ENCODE measurements at places on chromosomes 16 and 17. TPM values are rescaled to one million over a fixed set of nuclear protein-coding genes. Genes with fewer than 3 reads are reported as not detected.

The MPV17L gene
- polyA plus RNA-seq: 0.17 TPM

The SYT17 gene
- not detected for polyA plus RNA-seq

The SLC47A1 gene
- polyA plus RNA-seq: 0.29 TPM

The MT1X gene
- polyA plus RNA-seq: 181 TPM

The PLD6 gene
- polyA plus RNA-seq: 6.9 TPM

- no peaks in the 10 kb centered on the region for H3K36me3 ChIP-seq
- H3K27ac ChIP-seq: no peak overlapping the region
- peaks cover 5% of the 10 kb centered on the region for H3K4me1 ChIP-seq
- no peak for DNase-seq
- H3K4me3 ChIP-seq: peak overlapping the region; percentile 34
These were observed 11.1 kb downstream of the PIMREG start for GRCh38 chr17:6455321-6455705.

DNA sequence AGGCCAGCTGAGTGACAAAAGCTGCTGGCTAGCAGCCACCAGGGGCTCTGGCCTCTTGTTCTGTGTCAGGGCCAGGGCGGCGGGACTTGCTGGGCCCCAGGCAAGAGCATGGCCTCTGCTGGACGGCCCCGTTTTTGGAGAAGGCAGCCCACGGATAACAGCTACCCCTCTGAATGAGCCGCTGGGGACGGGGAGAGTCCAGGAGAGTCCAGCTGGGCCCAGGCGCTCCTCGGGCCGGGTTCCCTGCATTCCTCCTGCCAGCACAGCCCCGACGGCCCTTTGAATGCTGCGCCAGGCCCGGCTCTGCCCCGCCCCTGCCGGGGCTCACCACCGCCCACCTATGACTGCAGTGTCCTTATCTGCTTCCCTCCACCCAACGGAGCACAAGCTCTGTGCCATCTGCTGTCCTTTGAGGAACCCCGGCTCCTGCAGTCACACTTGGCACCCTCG is 33.4 kb downstream of the SLC7A5 start:
- H3K27me3 ChIP-seq: no peaks in the 10 kb centered on the region
- H3K4me1 ChIP-seq: no peaks in the 10 kb centered on the region

DNA sequence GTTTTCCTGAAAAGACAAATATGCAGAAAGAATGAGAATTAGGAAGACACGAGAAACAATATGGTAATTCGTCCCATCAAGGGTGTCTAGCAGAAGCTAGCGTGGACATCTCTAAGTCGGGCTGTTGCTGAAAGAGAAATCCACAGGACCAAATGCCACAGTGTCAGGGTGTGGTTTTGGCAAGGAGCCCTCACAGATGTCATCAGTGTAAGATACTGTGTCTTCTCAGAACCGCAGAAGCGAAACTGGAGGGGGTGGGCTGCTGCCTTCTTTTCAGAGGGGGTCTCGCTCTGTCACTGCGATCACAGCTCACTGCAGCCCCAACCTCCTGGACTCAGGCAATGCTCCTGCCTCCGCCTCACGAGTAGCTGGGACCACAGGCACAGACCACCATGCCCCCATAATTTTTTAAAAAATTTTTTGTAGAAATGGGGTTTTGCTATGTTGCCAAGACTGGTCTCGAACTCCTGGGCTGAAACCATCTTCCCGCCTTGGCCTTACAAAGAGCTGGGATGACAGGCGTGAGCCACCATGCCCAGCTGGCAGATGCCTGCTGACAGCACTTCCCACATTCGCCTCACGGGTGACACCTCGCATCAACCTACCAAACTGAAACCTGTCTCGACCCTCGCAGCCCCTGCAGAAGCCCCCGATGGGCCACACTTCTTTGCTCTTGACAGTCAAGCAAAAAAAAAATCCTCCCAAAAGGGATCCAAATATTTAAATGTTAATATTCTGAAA is 26.2 kb downstream of the TRAP1 start:
- H3K27me3 ChIP-seq: no peaks in the 10 kb centered on the region
- DNase-seq: no peak
- H3K4me1 ChIP-seq: peaks cover 6% of the 10 kb centered on the region
- no peak overlapping the region for H3K27ac ChIP-seq
- H3K4me3 ChIP-seq: no peak overlapping the region
- H3K36me3 ChIP-seq: peaks cover 4% of the 10 kb centered on the region

DNA sequence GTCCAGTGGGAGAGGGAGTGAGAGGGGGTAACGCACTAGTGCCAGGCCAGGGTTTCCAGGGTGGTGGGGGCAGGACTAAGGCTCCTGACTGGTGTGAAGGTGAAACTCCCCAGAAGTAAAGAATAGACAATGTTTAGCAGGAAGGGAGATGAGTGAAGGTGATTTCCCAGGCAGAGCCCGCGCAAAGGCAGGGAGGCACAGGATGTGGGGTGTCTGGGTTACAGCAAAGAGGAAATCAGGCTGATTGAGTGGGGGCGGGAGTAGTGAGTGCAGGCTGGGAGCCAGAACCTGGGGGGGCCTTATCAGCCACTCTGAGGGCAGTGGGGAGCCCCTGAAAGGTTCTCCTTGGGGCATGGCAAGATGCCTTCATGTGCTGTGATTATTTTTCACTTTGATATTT is 167.5 kb downstream of the UTP18 start:
- peak; percentile 23 for DNase-seq
- H3K27me3 ChIP-seq: no peaks in the 10 kb centered on the region
- H3K4me3 ChIP-seq: peak overlapping the region; percentile 12
- H3K4me1 ChIP-seq: peaks cover 51% of the 10 kb centered on the region
- no peaks in the 10 kb centered on the region for H3K36me3 ChIP-seq

- no peak overlapping the region for H3K4me3 ChIP-seq
- DNase-seq: no peak
- H3K27ac ChIP-seq: no peak overlapping the region
- H3K36me3 ChIP-seq: no peaks in the 10 kb centered on the region
- H3K4me1 ChIP-seq: no peaks in the 10 kb centered on the region
These were observed 157.1 kb upstream of the WSCD1 start for GRCh38 chr17:5913032-5913531.

DNA sequence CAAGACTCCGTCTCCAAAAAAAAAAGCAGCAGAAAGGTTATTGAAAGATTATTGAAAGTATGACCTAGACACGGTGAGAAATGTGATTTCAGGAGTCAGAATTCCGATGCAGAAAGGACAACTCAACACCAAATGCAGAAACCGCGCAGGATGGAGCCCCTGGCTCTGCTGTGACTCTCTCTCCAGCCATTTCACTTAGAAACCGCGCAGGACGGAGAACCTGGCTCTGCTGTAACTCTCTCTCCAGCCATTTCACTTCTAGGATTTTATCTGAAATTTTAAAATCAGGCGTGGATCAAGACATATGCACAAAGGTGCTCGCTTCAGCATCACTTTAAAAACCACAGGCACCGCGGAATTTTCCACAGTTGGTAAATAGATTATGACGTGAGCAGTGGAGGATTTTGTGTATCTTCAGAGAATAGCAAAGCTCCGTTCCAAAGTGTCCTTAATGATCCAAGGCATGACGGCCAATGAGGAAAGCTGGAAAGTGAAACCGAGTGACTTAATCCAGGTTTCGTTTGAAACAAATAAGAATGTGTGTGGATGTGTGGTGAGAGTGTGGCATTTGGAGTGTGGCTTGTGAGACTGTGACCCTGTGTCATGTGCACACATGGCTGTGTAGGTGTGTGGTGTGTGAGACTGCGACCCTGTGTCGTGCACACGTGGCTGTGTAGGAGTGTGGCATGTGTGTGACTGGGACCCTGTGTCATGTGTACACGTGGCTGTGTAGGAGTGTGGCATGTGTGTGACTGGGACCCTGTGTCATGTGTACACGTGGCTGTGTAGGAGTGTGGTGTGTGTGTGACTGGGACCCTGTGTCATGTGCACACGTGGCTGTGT is 9.5 kb downstream of the UTS2R start:
- H3K27me3 ChIP-seq: no peaks in the 10 kb centered on the region
- DNase-seq: peak; percentile 0
- H3K4me3 ChIP-seq: no peak overlapping the region
- no peak overlapping the region for H3K27ac ChIP-seq

DNA sequence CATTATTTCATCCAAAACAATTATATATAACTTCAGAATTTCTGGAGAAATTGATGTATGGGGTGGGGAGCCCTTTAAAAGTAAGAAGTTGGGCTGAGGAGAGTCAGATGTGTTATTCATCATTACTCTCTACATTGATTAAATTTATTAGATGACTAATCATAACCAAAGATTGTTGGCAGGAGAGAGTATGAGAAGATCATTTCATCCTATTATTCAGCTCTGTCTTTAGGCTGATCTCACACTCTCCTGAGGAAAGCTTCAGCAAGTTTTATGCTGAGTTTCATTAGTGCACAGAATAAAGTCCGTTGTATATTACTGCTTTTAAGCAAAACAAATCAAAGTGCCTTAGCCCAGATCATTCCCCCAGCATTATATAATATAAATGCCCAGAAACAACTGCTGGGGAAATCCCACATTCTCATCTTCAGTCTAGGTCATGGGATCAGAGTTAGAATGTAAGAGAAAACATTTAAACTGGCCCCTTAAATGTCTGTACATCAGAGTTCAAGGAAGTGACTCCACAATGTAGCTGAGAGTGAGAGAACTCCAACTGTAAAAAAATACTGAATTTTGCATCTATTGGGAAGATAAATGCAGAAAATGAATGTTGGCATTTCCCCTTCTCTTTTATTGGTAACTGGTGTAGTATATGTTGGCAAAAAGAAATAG is 130.1 kb upstream of the HLF start:
- H3K4me1 ChIP-seq: no peaks in the 10 kb centered on the region
- no peaks in the 10 kb centered on the region for H3K36me3 ChIP-seq
- H3K4me3 ChIP-seq: no peak overlapping the region
- H3K27me3 ChIP-seq: no peaks in the 10 kb centered on the region

DNA sequence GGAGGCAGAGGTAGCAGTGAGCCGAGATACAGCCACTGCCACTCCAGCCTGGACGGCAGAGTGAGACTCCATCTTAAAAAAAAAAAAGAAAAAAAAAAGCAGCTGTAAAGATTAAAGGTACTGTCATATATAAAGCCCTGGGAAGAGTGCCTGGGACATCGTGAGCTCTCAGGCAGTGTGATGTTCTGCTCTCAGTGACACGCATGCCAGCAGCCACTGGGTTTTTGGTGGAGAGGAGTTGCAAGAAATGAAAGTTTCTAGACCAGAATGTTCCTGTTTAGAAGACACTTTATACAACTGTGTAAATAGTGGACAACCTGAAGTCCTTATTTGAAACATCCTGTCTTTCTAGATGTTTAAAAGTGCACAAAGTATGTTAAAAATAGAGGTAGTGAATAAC is 213.2 kb downstream of the IRF8 start:
- DNase-seq: no peak
- no peaks in the 10 kb centered on the region for H3K4me1 ChIP-seq
- H3K27me3 ChIP-seq: no peaks in the 10 kb centered on the region
- H3K36me3 ChIP-seq: no peaks in the 10 kb centered on the region
- no peak overlapping the region for H3K4me3 ChIP-seq

DNA sequence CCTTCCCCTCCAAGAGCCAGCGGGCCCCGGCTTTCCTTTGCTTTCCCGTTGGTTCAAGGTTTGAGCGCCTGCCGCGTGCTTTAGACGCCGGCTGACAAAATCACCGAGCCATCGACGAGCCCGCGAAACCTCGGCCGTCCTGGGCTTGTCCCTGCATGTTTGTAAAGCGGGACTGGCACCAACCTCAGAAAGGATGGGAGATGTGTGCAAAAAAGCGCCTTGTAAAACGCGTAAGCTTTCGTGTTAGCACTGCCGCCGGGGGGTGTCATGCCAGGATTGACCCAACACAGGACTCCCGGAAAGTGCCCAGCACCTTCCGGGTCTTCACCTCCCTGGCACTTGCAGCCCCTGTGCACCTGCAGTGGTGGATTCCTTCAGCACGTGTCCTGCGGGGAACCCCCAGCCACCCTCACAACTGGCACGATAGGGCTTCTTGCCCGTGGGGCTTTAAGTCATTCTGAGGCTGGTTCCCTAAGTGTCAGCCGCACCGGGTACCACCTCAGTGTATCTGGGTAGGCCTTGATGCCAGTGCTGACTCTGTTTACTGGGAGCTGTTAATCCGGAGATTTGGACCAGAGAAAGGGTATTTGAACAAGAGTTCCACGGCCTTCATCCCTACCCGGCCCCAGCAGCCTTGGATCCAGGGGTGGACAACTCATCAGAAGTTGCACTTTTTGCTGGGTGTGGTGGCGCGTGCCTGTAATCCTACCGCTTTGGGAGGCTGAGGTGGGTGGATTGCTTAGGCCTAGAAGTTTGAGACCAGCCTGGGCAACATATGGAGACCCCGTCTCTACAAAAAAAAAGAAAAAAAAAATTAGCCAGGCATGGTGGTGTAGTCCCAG is 817 bp downstream of the NDUFAF8 start:
- no peaks in the 10 kb centered on the region for H3K27me3 ChIP-seq
- H3K36me3 ChIP-seq: no peaks in the 10 kb centered on the region
- peak overlapping the region; percentile 74 for H3K4me3 ChIP-seq
- DNase-seq: peak; percentile 17

DNA sequence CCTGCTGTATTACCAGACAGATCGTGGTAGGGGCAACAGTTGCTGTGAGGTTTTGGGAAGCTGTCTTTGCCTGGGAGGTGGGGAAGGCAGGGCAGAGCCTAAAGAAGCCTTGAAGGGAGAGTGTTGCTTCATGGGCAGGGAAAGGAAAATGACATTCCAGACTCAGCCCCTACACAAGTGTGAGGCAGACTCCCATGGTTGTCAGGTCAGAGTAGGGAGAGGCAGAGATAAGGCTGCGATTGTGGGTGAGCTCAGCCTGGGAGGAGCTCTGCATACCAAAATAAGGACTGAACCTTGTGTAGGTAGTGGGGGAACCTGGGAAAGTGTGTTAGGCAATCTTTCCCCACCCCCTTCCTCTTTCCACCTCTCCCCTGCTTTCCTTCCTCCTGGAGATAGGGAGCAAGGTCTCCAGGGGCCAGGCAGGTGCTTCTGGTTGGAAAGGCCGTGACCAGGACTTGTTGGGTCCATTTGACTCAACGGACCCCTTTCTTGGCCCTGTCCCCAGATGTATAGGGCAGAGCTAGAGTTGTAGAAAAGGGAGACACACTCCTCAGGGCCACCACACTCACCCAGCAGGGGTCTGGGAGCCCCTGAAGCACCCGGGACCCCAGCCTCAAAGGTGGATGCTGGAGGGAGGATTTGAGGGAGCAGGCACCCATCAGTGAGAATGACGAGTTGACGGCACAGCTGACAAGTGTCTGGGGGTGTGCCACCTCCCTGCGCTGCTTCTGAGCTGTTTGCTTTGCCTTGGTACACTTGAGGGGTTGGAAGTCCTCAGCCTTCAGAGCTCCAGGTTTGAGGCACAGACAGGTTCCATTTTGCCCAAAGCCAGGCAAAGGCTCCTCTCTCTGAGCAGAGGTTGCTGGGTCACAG is 18.5 kb upstream of the TOB1 start:
- no peaks in the 10 kb centered on the region for H3K27me3 ChIP-seq
- no peak overlapping the region for H3K4me3 ChIP-seq
- DNase-seq: no peak
- no peak overlapping the region for H3K27ac ChIP-seq

GRCh38 chr17:31663576-31663975 is 195.5 kb downstream of the COPRS start:
- no peaks in the 10 kb centered on the region for H3K36me3 ChIP-seq
- DNase-seq: no peak
- no peaks in the 10 kb centered on the region for H3K4me1 ChIP-seq
- no peak overlapping the region for H3K27ac ChIP-seq
- H3K27me3 ChIP-seq: no peaks in the 10 kb centered on the region
